Right ventricle myocardium inferior (tissue), 1 donor: ENCODE measurements at places on chromosomes 4 and X. TPM values are rescaled to one million over a fixed set of nuclear protein-coding genes. Genes with fewer than 3 reads are reported as not detected.

ESX1 gene
- total RNA-seq: not detected

CSAG1 gene
- not detected for total RNA-seq

MAMLD1 gene
- 1.8 TPM for total RNA-seq

ADRA2C gene
- total RNA-seq: 6.9 TPM

GAB3 gene
- 12.1 TPM for total RNA-seq

TLR2 gene
- total RNA-seq: 4.4 TPM

NSG1 gene
- 8.9 TPM for total RNA-seq

NHSL2 gene
- total RNA-seq: 5.7 TPM

TLR10 gene
- total RNA-seq: not detected
